ENCODE measurements at places on chromosomes 4 and X.
A peak's percentile ranks its signal among the peaks of the same experiment; 100 is the strongest.

DNA sequence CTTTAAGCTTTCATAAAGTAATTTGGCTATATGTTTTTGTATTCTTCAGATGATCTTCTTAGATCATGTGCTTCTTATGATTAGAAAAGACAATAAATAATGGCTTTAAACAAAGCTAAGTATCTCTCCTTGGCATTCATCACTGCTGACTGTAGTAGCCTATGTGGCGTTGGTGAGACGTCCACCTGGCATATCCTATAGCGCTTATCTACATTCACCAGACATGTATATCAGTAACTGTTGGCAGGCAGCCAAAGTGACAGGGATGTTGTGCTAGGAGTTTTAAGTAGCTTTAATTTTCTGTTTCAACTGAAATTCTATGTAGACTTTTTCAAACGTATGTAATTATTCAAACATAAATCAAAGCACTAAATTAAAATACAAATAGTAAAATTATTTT lies 276.4 kb downstream of the IL15 start:
- peak; percentile 53 for DNase-seq

- DNase-seq, result no peak
These were observed 281.4 kb upstream of the FRG1 start for GRCh38 chr4:189659287-189659686.

GRCh38 chr4:16668488-16668887 lies 230.0 kb downstream of the LDB2 start:
- no peak for DNase-seq

GRCh38 chr4:36029951-36030350 lies 214.4 kb downstream of the ARAP2 start:
- DNase-seq, result no peak

GRCh38 chr4:42632653-42633382 lies 24.1 kb downstream of the ATP8A1 start:
- no peak for DNase-seq

GRCh38 chr4:148814030-148814429 lies 371.8 kb upstream of the NR3C2 start:
- no peak for DNase-seq

DNA sequence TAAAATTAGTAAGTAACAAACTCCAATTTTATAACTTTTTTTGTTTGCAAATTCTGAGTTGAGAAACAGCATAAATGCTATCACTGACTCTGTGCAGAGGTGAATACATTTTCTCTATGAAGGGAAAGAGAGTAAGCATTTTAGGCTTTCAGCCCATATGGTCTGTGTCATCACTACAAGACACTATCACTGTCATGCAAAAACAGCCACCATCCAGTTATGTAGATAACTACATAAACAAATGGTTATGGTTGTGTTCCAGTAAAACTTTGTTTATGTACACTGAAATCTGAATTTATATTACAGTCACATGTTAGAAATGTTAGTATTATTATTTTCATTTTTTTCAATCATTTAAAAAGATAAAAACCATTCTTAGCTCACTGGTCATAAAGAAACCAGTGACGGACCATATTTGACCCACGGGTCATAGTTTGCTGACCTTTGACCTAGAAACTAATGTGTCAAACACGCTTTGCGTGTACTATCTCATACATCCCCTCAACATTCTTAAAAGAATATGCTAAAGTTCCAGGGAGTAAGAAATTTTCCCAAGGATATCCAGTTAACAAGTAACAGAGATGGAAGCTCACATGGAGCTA lies 29.1 kb downstream of the RASGEF1B start:
- DNase-seq, result no peak

DNA sequence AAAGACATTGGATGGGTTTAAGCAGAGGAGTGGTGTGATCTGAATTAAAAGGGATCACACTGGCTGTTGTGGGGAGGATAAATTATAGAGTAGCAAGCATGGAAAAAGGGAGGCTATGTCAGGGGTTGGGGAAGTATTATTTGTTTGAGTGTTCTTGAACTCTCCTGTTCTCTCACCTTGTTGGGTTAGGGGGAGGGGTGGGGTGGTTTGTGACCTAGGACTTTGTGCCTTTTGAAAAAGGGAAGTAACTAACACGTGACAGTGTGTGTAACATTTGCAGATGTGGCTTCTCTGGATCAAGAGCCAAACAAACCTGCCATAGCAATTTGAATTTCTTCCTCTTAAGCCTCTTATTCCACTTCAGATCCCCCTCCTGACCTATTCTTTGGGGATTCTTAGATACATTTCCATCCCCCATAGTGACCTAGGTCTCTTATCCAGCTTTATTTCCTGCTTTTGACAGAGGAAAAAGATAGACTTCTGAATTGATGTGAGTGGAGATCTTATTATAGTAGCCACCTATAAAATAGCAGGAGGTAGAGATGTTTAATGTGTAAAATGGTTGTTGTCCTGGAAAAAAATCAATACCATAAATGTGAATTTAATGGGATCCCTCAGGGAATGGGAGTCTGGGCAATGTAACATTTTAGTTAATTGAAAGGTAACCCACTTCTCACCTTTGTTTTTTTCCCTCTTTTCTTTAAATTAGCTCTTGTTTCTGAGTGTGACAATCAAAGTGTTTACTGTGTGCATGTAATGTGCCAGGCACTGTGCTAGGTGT lies 120.4 kb downstream of the CT47B1 start:
- DNase-seq, result peak; percentile 40
